ENCODE measurements at places on chromosomes 6 and 20. TPM values are rescaled to one million over a fixed set of nuclear protein-coding genes. Genes with fewer than 3 reads are reported as not detected.

The SUMO4 gene
- 19.4 TPM for total RNA-seq

The BMP5 gene
- total RNA-seq: 0.94 TPM

The POLR1H gene
- 13.5 TPM for total RNA-seq

The FLRT3 gene
- total RNA-seq: 21.9 TPM

The SLC22A2 gene
- not detected for total RNA-seq

The NRN1 gene
- 13.1 TPM for total RNA-seq

The ANKRD66 gene
- 0.31 TPM for total RNA-seq

The XKR7 gene
- total RNA-seq: 18.2 TPM

The ZSCAN31 gene
- total RNA-seq: 16.0 TPM

The CEP162 gene
- 28.2 TPM for total RNA-seq

The GRM1 gene
- total RNA-seq: 25.0 TPM

The C6orf141 gene
- 1.3 TPM for total RNA-seq

The RNF182 gene
- 71.1 TPM for total RNA-seq

The CD40 gene
- total RNA-seq: 0.31 TPM

The OR14J1 gene
- total RNA-seq: not detected

The TRPC4AP gene
- total RNA-seq: 70.1 TPM

The TRIM40 gene
- total RNA-seq: not detected

The SCGN gene
- 17.2 TPM for total RNA-seq

The HLA-DQA1 gene
- total RNA-seq: not detected

The BPI gene
- total RNA-seq: not detected

The GSTA2 gene
- not detected for total RNA-seq

The C6orf118 gene
- total RNA-seq: 23.5 TPM

The EYA4 gene
- total RNA-seq: 0.94 TPM

The TNNC2 gene
- total RNA-seq: not detected

The TRIM10 gene
- 0.31 TPM for total RNA-seq

The SEMG1 gene
- total RNA-seq: not detected

The BCAS1 gene
- 5.0 TPM for total RNA-seq

The DSP gene
- total RNA-seq: 2.5 TPM

The SSTR4 gene
- total RNA-seq: not detected

The YWHAB gene
- 127 TPM for total RNA-seq

The ROMO1 gene
- 35.1 TPM for total RNA-seq

The SS18L1 gene
- total RNA-seq: 98.3 TPM
